ENCODE measurements at places on chromosomes 2 and 18.

DNA sequence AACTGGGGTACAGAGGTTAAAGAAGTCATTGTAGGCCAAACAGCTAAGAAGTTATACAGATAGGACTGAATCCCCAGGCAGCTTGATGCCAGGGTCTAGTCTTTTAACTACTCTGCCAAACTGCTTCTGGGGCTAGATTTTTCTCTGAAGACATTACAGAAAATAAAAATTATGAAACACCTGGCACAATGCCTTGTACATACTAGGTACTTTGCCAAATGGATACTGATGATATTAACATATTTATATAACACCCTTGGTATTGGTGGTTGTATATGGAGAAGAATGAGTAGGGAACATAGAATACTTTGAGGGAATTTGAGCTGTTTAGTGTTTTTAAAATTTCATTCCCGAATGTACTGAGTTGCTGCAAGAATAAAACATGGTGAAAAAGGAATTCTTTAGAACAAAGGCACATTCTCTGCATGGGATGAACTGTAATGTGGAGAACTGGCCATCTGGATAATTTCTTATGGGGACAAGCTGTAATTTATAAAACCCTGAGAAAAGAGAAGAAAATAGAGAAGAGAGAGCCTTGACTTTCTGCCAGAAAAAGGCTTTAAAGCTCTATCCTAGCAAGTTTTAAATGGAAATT is 210.9 kb upstream of the TMEM200C start:
- no peaks in the 10 kb centered on the region for H3K4me1 ChIP-seq
- H3K27me3 ChIP-seq, result no peaks in the 10 kb centered on the region
- no peak for DNase-seq
- no peak overlapping the region for H3K4me3 ChIP-seq

DNA sequence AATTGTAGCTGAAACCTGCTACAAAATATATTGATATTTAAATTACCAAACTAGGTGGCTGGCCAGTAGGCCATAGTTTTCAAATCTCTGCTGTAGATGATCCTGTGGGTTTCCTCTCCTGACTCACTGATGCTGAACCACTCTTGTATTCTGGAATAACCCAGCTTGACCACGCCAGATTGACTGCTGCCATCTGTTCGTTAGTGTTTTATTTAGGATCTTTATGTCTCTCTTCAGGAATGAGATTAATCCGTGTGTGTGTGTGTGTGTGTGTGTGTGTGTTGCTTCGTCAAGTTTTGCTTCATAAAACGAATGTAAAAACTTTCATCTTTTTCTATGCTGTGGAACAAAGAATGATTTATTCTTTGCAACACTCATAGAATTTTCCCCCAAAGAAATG is 187.1 kb downstream of the DYSF start:
- no peaks in the 10 kb centered on the region for H3K36me3 ChIP-seq
- no peak for DNase-seq
- no peak overlapping the region for H3K27ac ChIP-seq
- no peak overlapping the region for H3K4me3 ChIP-seq
- H3K4me1 ChIP-seq, result no peaks in the 10 kb centered on the region

- H3K27me3 ChIP-seq, result no peaks in the 10 kb centered on the region
- H3K4me1 ChIP-seq, result no peaks in the 10 kb centered on the region
- no peak for DNase-seq
- H3K4me3 ChIP-seq, result no peak overlapping the region
- no peaks in the 10 kb centered on the region for H3K36me3 ChIP-seq
Observed at GRCh38 chr2:1586923-1587840, 157.1 kb downstream of the PXDN start.

DNA sequence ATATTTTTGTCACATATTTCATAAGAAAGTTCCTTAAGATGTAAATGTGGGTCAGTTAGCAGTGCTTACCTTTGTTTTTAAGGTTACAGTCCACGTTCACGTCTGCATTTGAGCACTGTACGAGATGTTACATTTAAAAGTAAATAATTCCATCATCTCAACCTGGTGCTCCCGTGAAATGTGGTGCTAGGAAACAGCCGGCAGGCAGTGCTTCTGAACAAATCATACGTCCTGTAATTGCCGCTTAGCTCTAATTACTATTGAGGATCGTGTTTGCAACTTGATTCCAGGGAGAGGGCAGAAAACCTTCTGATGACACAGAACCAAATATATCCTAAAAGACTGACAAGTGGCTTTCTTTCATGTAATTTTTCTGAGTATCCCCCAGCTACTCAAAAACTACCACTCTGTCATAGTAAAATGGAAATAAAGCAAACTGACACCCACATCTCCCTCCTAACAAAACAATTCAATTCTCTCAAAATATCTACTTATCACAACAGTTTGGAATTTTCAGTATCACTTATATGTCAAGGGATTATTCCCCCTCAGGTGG is 297.8 kb upstream of the SESTD1 start:
- no peaks in the 10 kb centered on the region for H3K36me3 ChIP-seq
- no peak overlapping the region for H3K4me3 ChIP-seq
- H3K4me1 ChIP-seq, result no peaks in the 10 kb centered on the region
- no peak for DNase-seq
- H3K27ac ChIP-seq, result no peak overlapping the region

DNA sequence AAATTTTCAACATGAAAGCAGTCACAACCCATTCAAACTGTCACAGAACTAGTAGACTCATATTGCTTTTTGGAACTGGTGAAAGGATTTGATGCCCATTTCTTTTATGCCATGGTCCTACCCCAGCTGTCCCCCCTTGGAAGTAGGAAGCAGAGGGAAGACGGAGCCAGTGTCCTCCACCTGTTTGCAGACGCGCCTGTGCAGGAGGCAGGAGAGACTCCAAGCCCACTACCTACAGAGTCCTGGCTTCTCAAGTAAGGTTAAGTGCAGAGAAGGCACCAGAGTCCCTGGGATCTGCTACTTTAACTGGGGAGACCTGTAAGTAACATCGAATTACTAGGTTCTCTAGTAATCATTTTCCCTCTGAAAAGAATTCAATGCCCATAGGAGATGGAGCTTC is 32.7 kb upstream of the DNMT3A start:
- H3K4me1 ChIP-seq, result peaks cover 12% of the 10 kb centered on the region
- no peaks in the 10 kb centered on the region for H3K27me3 ChIP-seq
- H3K27ac ChIP-seq, result no peak overlapping the region
- no peaks in the 10 kb centered on the region for H3K36me3 ChIP-seq
- no peak overlapping the region for H3K4me3 ChIP-seq

- no peaks in the 10 kb centered on the region for H3K27me3 ChIP-seq
- no peak overlapping the region for H3K27ac ChIP-seq
- H3K4me1 ChIP-seq, result peaks cover 6% of the 10 kb centered on the region
- H3K4me3 ChIP-seq, result peak overlapping the region; percentile 5
- no peak for DNase-seq
Observed at GRCh38 chr18:54777118-54777791, 51.0 kb upstream of the RAB27B start.
